ENCODE measurements at places on chromosomes 2 and 18.

DNA sequence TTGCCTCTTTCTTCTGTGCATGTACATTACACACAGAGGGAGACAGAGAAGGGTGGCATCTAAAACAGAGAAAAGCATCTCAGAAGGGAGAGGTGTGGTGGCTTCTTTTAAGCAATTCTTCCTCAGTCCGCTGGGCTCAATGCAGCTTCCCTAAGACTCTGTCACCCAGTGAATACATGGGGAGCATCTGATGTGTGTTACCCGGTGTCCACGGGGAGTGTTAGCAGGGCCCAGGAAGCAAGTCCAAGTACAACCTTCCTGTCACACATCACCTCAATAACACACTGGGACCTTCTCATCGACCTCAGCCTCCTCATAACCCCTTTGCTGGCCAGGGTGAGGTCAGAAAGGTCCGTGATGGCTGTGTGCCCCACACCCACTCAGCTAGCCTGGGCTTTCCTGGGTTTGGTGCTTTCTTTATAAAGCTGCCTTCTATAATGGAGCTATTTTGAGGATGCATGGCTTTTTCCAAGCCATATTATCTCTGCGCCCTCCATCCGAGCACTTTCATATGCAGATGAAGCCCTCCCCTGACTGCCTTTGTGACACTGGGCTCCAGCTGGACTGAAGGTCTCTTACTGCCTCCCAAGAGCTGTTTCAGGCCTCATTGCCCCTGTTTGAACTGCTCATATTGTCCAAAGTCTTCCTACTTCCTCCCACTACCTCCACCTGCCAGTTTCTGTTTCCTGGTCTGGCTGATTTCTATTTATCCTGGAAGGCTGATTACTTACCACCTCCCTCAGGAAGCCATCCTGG lies 21.4 kb downstream of the TNFRSF11A start:
- no peak for DNase-seq

DNA sequence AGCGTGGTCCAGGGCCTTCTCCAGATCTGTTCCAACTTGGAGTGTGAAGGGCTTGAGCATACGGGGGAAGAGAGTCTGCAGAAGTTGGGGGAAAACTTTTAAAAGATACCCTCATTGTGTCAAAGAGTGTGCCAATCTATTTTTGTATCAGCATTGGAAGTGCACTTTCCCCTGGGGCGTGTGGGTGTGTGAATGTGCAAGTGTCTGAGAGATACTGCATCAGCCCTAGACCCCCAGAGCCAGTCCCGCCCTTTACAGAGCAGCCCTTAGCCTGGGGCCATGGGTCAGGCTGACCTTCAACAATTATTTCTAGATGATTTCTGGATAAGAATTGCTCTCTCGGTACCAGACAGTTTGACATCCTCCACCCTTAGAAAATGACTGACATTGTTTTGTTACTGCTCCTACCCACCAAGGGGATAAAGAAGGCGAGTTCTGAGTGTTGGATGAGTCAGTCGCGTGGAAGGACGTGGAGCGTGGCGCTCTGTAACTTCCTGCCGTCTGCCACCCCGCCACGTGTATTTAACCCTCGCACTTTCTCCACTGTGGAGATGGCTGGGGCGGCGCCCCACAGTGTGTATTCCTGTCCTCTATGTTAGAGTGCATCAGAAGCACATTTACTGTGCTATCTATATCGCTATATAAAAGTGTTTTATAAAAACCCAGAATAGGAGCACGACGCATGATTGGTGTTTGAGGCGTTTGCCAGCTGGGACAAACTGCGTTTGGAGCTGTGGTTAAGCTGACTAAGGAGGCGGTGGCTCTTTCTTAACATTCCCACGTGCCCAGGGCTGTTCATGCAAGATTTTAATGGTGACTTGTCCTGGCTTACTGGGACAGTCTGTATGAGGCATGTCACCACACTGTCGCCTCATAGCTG lies 122.6 kb downstream of the CABLES1 start:
- no peak for DNase-seq

DNA sequence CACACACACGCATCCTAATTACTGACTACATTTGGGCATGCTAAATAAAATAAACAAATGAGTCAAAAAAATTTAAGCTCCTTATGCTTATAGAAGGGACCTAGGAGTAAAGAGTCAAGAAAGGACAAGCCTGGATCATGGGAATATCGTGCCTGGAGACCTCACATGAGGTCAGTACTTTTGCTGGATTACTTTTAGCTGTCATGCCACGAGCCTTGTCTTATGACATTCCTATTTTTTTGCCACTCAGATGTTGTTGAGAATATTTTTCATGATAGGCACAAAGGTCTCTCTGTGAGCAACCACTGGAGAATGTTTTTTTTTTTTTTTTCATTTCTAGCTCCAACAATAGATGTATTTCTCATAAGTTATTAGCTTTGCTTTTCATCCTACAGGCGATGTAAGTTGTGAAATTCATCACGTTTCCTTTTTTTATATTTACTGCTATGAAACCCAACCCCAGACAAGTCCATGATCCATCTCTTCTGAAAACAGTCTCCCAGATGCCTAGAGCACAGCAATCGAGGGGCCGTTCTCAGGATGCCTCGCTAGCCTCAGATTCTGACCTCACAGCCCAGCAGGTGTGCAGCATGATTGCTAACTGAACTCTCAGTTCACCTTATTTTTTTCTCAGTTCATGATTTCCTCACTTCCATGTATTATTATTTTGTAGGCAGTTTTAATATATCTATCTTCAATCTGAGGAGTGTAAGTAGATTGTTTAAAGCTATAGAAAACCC lies 464.5 kb downstream of the IRS1 start:
- no peak for DNase-seq

DNA sequence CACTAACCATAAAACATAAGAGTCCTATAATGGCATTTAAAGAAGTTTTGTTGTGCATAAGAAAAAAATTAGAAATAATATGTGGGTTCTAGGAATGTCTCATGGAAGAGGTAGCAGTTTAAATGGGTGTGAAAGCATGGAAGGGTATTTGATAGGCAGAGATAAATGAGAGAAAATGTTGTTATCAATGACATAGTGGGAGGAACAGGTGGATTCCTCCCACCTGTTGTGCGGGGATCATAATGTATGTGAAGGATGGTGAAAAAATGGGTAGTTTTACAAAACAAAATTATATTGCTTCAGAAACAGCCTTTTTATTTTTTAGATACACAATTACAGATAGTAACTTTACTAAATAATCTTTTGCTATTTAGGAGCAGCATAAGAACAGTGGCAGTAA lies 41.7 kb downstream of the RIT2 start:
- DNase-seq = no peak

- no peak for DNase-seq
Observed at GRCh38 chr2:45096996-45097395, 87.7 kb upstream of the SIX2 start.

DNA sequence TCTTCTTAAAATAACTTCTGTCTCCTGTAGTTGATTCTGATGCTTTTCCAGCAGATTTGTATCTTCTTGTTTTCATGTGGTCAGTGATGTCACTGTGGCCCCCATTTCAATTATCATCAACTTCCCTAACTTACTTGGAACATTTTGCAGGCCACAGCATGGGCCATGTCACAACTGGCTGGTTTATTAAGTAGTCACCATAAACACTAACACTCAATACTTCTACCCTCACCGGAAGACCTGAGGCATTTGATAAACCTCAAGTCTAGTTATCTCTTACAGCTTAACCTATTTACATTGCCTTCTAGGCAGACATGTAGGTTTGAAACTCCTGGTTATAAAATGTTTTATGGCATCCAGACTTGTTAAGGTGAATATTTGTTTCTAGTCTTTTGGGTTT lies 37.4 kb upstream of the PROKR1 start:
- no peak for DNase-seq

GRCh38 chr2:196783431-196784094 lies 15.9 kb downstream of the GTF3C3 start:
- no peak for DNase-seq

DNA sequence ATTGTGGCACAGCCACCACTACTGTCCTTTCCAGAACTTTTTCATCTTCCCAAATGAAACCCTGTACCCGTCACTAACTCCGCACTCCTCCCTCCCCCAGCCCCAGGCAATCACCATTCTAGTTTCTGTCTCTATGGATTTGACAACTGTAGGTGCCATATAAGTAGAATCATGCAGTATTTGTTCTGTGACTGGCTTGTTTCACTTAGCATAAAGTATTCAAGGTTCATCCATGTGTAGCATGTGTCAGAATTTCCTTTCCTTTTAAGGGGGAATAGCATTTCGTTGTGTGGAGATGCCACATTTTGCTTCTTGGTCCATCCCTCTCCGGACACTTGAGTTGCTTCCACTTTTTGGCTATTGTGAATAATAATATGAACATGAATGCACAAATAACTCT lies 842 bp upstream of the CKAP2L start:
- no peak for DNase-seq

DNA sequence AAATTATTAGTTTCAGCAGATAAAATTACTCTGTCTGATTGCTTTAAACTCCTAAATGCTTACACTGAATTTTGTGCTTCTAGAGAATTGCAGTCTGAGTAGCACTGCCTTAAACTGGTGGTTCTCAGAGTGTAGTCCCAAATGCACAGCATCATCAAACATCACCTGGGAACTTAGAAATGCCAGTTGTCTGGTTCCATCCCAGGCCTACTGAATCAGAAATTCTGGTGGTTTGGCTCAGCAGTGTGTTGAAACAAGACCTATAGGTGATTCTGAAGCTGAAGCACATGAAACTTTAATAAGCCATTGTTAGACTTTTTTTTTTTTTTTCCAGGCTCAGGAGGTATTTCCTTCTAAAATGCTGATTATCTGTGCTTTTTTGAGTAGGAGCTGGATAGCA lies 22.0 kb downstream of the EPC2 start:
- DNase-seq = no peak

- DNase-seq = no peak
Observed at GRCh38 chr2:174024524-174025270, 59.5 kb upstream of the SP3 start.

DNA sequence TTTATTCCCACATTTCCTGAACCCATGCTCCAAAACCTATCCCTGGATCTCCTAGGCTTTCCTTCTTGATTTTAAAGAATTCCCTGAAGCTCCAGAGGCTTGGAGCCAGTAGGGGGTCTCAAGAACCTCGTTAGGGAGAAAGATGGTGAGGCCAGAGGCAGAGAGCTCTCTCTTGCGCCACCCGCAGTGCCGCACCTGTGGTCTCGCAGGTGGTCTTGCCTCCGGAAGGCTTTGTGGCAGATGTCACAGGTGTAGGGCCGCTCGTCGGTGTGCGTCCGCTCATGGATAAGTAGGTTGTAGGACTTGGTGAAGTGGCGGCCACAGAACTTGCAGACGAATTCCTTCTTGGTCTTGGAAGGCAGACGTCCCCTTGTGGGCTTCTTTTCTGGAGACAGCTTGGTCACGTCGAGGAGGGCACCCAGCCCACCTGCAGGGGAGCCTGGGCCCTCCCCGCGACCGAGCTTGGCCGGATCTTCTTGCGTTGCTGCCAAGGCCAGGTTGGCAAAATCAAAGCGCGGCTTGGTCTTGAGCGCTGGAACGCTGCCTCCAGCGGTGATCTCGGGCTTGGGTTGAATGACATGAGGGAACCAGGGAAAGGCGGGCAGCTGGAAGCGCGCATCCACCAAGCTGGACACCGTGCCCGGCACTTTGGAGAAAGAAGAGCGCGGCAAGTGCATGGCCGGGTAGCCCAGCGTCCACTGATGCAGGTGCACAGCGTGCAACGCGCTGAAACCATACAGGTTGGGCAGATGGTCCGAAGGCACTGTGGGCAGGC lies 5.3 kb downstream of the OSR1 start:
- no peak for DNase-seq

DNA sequence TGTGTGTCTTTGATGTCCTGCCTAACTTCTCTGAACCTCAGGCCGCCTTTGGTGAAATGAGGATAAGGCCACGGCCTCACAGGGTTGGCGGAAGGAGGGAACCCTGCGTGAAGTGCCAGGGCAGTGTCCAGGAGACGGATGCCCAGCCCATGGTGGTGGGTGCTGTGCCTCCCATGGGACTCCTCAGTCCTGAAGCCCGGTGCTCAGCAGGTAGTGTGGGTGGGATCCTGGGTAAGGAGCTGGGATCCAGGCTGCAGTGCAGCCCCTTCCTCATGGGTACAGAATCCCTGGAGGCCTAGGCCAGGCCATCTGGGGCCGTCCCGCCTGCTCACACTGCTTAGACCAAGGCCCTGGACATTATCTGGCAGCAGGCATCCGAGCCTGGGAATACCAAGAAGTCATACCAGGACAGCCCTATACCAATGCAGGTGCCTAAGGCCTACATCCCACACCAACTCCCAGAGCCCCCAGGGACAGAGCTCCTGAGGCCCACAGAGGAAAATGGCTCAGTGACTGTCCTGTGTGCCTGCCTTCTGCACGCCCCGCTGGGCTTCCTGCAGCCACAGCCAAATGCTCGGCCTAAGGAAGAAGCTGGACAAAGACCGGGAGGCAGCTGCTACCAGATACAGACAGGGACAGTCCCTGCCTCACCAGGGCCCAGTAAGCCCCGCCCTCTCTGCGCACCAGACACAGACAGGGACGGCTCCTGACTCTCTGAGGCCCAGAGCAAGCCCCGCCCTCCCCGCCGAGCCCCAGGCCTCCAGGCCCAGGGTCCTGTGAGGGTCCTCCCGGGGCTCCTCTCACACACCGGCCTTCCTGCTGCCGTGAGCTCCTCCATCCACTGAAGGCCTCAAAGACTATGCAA lies 78.0 kb downstream of the NDUFA10 start:
- DNase-seq = no peak

DNA sequence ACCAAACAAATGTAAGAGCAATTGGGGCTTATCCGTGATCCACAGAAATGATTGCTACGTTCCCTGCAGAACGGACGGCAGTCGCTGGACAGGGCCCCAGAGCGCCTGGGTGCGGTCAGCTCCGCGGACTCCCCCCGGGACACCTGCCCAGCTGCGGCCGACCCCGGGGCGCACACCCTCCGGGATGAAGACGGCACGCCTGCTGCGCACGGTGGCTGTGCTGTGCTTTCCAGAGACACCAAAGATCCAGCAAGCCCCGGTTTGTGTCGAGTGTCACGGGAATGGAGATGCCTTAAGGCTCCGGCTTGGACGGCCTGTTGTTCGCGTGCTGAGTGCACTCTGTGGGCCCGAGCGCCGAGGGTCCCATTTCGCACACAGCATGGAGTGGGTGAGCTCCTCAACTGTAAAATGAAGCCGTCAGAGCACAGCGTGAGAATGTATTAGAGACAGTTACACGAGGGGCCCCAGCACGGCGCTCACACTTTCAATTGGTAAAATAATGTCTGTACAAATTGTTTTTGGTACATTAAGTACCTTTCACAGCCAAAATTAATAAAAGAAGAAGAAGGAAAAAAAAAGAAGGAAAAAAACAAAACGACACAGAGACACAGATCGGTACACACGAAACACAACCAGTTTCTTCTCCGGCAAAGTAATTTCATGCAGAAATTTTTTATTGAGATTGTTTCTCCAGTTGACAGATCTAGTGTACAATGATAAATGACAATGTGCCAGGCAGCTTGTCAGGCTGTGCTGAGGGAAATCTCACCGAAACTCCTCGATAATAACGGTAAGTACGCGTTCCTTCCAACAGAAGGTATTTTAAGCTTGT lies 615.8 kb upstream of the SALL3 start:
- no peak for DNase-seq

- DNase-seq = no peak
Observed at GRCh38 chr18:50475538-50476193, 84.2 kb upstream of the MAPK4 start.

GRCh38 chr2:222738312-222738711 lies 66.9 kb downstream of the MOGAT1 start:
- DNase-seq = no peak

GRCh38 chr2:191636586-191636985 lies 41.4 kb upstream of the NABP1 start:
- DNase-seq = no peak

- DNase-seq = no peak
Observed at GRCh38 chr2:240135706-240136012, 446 bp downstream of the COPS9 start.

GRCh38 chr2:10417551-10418335 lies 30.4 kb downstream of the ODC1 start:
- no peak for DNase-seq

Measured in NCI-H748 treated with DMSO at 0.1 percent for 48 hours (cell line).